ENCODE measurements at places on chromosomes 12 and 14. TPM values are rescaled to one million over a fixed set of nuclear protein-coding genes. Genes with fewer than 3 reads are reported as not detected.

- no peak for DNase-seq
Measured at GRCh38 chr14:36270191-36270590, 50.2 kb downstream of the MBIP start.

GRCh38 chr12:57836442-57837375 lies 9.8 kb downstream of the CTDSP2 start:
- DNase-seq, result peak; percentile 90

- DNase-seq, result no peak
Measured at GRCh38 chr12:33593753-33594152, 154.1 kb upstream of the SYT10 start.

DNA sequence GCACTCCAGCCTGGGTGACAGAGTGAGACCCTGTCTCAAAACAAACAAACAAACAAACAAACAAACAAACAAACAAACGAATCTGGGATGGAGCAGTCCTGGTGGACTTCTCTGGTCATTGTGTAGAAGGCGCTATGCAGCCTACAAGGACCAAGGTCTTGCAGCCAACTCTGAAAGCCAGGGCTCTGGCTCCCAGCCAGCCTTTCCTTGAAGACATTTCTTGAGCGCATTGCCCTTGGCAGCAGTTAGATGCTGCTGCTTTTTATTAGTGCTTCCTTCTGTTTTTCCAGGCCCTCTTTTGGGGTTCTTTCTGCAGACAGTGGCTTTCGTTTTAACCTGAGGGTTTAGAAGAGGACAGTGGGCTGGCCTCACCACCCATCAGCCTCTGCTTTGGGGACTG lies 20.2 kb downstream of the CCDC177 start:
- peak; percentile 56 for DNase-seq

DNA sequence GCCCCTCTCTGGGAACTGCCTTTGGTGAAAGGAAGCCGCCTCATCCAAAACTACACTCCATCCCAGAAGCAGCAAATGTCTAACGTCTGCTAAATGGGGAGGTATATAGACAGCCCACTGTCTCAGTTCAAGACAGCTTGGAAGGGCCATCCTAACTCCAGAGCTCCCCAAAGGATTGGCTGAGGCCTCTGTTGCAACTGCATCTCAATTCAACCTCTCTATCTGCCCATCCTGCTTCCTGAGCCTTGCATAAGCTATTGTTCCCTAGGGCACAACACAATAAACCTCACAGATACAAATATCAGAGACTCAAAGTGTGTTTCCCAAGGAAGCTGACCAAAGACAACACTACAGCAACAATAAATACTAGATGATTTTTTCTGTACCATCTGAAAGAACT lies 495.2 kb upstream of the SOX5 start:
- DNase-seq, result no peak

LUM gene
- total RNA-seq, result 628 TPM

GRCh38 chr12:14879222-14879933 lies 6.3 kb downstream of the MGP start:
- DNase-seq, result no peak

GRCh38 chr14:41201696-41202095 lies 405.0 kb upstream of the LRFN5 start:
- DNase-seq, result no peak

- DNase-seq, result no peak
Measured at GRCh38 chr12:126547905-126548304, 1482.7 kb downstream of the AACS start.

- DNase-seq, result no peak
Measured at GRCh38 chr14:51603495-51603894, 48.2 kb upstream of the FRMD6 start.

DNA sequence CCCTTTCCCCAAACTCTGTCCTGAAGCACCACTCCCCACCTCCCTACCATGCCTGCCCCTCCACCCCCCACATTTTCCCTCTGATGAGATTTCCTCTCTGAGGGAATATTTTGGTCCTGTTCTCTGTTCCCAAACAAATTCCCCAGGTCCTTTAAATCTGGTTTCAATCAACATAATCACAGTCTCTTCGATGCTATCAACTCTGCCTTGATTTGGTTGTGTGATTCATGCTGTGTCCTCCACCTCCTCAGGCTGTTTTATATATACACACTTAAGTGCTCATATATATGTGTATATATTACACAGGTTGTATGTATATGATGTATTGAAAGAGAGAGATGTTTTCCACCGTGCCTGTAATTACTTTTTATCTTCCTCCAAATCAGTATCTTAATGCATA lies 36.0 kb downstream of the NTF3 start:
- DNase-seq, result no peak

DNA sequence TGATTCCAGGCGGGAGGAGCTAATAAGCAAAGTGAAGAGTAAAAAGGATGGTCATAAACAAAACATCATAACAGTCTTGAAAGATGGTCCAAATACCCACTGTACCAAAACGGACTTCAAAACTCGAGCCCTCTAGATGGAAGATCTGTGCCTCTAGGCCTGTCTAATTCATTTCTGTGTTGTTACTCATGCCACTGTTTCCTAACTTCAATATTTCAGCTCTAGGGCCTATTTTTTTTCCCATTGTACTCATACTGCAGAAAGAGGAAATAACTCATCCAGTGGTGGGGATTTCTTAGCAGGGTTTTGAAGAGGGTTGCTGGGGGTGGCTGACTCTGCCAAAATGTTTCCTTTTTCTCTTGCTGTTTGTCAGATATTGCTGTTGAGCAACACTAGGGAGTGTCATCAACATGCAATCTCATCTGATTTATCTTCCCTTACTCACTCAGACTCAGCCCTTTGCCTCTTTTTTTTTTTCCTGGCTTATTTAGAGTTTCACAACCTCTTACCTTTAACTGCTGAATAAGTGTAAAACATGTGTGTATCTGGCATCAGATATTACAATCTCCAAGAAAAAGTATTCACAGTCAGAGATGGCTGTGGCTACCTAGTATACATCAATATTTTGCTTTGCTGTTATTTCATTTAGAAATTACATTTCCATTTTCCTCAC lies 189.6 kb downstream of the DUSP6 start:
- DNase-seq, result peak; percentile 81

DNA sequence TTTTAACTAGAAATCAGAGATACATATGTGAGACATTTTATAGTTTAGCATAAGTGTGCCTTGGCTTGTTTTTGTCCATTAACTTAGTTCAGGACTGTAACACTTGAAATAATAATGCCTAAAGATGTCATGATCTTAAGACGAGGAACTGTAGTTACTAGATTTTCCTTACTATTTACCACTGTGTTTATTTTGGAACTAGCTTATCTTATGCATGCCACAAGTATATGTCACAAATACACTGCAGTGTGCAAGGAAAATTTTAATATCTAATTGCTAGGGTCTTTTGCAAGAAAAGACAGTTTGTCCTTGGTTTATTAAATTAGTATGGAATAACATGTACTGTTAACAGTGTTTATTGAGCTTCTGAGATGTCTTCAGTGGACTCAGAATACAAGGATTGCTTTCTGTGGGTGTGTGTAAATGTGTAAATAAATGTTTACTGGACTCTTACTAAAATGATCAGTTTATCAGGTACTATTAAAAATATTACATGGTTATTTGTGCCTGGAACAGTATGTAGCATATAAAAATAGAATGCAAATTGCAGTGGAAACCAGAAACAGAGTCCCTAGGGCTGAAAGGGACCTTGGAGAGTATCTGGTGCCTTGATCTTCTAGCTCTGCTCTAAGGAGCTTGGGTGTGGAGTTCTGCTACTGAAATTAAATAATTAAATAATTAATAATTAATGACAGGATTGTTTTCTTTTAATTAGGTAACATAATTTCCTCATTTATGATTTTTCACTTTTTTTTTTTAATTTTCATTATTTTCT lies 58.1 kb downstream of the FGD4 start:
- no peak for DNase-seq

DNA sequence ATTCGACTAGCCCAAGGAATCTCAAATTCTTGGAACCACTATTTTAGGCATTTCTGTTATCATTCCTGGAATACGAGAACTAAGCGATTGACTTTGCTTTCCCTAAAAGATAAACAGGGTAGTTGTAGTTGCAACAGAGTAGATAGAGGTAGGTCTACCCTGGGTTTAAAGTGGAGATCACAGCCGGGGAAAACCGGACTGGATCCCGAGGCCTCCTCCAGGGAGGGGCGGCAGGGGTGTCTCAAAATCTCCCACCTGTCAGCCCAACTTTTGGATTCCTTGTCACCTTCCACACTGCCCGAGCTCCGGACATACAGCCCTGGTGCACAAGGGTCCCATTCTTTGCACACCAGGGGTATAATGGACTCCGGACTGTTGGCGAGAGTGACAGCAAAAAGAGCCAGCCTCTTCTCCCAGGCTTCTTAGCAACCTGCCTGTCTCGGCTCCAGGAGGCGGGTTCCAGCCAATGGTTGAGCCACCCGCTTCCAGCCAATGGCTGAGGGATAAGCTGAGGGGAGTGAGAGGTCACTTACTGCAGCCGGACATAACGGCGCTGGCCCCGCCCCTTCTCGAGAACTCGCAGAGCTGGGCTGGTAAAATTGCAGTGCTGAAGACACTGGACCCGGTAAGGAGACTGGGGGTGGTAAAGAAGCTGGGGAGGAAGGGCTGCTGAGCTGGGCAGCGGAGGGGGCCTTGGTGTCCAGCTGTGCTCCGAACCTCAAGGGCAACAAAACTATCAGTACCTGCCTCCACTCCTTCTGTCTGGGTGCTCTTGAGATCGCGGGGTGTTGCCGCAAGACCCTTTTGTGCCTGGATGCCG lies at the start of gene SUOX:
Gene SUOX, plus strand, starts transcription at position 562 of the 820 bp plus-strand sequence. CDS start 4,946 bp downstream, outside the sequence.
- peak; percentile 98 for DNase-seq

ERG28 gene
- total RNA-seq, result 10.4 TPM

GRCh38 chr12:114820796-114821195 lies 136.8 kb upstream of the TBX3 start:
- no peak for DNase-seq

- no peak for DNase-seq
Measured at GRCh38 chr14:51147183-51147582, 52.3 kb upstream of the TRIM9 start.

HNRNPC gene
- total RNA-seq, result 313 TPM

DNA sequence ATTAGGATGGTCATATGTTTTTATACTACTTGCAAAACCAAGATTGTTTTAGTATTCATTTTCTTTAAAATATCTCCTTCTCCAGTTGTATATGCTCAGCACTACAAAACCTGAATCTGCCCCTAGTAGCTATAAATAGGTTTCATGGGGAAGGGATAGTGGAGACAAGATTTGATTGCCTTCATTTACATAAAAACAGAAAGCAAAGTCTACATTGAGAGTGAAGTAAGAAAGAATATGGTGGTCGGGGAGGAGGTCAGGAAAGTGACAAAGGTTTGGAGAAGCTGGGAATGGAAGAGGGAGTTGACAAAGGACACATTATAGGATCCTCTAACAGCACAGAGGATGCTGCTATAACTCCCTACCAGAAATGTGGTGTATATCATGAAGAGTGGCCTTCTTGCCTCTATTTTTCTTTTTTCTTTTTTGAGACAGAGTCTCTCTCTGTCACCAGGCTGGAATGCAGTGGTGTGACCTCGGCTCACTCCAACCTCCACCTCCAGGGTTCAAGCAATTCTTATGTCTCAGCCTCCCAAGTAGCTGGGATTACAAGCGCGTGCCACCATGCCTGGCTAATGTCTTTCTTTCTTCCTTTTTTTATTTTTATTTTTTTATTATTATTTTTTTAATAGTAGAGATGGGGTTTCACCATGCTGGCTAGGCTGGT lies 6.6 kb upstream of the LRP6 start:
- DNase-seq, result no peak

DNA sequence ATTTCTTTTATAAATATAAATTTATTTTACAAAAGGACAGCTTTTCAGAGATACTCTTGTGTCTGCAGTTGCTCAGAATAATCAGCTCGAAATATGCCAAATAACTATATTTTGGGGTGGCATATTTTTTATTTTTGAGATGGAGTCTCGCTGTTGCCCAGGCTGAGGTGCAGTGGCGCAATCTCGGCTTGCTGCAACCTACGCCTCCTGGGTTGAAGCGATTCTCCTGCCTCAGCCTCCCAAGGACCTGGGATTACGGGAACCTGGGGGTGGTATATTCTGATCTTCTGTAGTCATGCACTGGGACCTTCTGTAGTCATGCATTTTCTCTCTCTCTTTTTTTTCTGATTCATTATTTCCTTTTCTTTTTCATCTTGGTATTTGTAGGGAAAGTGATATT lies 135.0 kb upstream of the AMIGO2 start:
- DNase-seq, result no peak

GRCh38 chr12:51695241-51696010 lies 104.4 kb downstream of the SCN8A start:
- no peak for DNase-seq

GRCh38 chr12:130086797-130087196 lies 75.5 kb upstream of the FZD10 start:
- no peak for DNase-seq

ADCY4 gene
- total RNA-seq, result 45.7 TPM

- DNase-seq, result no peak
Measured at GRCh38 chr12:92673756-92674155, 29.0 kb upstream of the PLEKHG7 start.

- DNase-seq, result no peak
Measured at GRCh38 chr14:64581363-64581762, 31.6 kb downstream of the PPP1R36 start.

TAS2R31 gene
- total RNA-seq, result 5.3 TPM

GRCh38 chr14:33210311-33210710 lies 271.6 kb downstream of the NPAS3 start:
- DNase-seq, result no peak

CLEC14A gene
- total RNA-seq, result 56.0 TPM

DNA sequence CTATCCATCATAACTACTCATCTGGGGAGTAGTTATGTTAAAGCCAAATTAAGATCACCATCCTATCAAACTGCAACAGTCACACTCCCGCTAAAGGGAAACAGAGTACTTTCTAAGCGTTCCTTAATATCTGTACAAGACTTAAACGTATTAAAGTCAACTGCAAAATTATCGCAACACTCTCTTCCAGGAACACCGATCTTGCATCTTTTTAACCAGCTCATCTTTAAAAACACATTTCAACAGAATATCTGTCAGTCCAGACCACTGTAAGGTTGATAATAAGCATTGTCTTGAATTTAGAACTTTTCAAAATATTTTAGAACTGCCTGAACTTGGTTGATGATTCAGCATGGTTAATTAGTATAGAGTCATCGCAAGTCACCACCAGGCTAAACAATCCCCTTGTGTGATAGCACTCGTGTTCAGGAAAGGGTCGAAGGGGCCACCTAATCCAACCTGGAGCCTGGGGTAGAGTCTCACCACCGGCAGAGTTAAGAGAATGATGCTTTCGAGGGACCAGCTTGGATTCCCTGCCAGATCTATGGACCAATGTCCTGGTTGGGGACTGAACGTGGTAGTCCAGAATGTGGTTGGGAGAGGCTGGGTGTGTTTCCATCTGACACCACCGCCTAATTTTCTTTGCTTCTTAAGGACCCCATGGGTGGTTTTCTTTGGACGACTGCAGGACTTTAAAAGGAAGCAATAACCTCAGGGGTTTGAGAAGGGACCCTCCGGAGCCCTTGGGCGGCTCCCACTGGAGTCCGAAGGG lies 890 bp downstream of the SPTLC2 start:
- DNase-seq, result no peak

DNA sequence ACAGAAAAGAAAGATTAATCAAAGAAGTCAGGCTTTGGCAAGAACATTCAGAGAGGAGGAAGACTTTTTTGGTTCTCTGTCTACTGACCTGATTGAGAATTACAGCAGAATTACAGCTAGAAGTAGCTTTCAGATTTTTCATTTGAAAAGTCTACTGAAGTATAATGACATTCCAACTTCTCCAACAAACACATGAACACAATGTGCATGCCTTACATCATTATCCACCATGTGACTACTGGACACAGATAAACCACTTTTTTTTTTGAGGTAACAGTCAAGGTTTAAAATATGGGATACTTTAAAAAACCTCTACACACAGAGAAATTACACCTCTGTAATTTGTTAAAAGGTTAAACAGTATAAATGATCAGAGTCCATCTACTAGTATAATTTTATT lies 12.3 kb downstream of the BTBD7 start:
- no peak for DNase-seq

- no peak for DNase-seq
Measured at GRCh38 chr14:21200752-21201461, 45.0 kb upstream of the OR5AU1 start.
